Muscle of arm (tissue), 14 donors: ENCODE measurements at places on chromosomes 2 and 18. TPM values are rescaled to one million over a fixed set of nuclear protein-coding genes. Genes with fewer than 3 reads are reported as not detected.

DNA sequence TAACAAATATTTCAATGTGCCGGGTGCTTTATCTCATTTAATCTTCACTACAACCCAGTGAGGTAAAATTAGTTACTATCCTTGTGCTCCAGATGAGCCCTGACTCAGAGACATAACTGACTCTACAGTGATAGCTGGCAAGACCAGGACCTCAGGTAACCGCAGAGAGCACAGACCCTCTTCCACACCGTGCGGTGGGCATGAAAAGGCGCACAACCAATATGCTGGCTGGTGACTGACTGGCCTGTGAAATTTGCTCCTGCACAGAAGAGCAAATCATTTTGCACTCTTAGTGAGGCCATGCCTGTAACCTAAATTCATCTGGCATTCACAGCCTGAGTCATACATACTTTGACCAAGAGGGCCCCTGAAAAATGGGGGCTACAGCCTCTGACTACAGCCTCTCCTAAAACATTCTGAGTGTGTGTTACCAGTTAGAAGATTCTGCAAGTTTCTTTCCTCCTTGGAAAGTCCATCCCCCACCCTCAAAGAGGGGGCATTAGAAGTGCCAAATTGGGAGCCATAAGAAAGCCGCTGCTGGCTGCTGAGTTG lies 22.4 kb upstream of the MSGN1 start:
- DNase-seq, result no peak

DNA sequence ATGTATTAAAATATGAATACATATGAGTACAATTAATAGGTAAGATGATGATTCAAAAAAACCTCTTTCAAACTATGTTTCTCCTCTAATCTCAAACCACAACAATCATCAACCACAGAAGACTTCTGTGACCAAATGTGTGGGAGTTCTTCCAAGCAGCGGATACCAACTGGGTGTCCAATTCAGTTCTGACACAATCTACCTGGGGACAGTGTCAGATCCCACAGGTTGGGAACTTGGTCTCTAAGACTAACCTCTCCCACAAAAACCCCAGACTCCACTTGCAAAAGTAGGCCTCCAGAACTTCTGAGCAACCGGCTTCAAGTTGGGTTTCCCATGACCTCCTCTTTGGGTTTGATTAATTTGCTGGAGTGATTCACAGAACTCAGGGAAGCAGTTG lies 26.9 kb downstream of the FASTKD1 start:
- DNase-seq, result no peak

- no peak for DNase-seq
Observed at GRCh38 chr2:36423619-36424120, 68.1 kb downstream of the CRIM1 start.

The HRH4 gene
- polyA plus RNA-seq, result not detected

The CROCC2 gene
- polyA plus RNA-seq, result 0.30 TPM

GRCh38 chr2:10281891-10282290 lies 20.8 kb upstream of the HPCAL1 start:
- no peak for DNase-seq

The FBXO36 gene
- 2.5 TPM for polyA plus RNA-seq

The CDK5R2 gene
- polyA plus RNA-seq, result 0.07 TPM

GRCh38 chr18:28050545-28050944 lies 126.4 kb downstream of the CDH2 start:
- no peak for DNase-seq

GRCh38 chr18:50796495-50796894 lies 23.3 kb downstream of the MRO start:
- no peak for DNase-seq

The SMARCAL1 gene
- 30.0 TPM for polyA plus RNA-seq

The PRSS56 gene
- polyA plus RNA-seq, result 1.0 TPM

GRCh38 chr2:64914247-64914646 lies 75.0 kb upstream of the SLC1A4 start:
- no peak for DNase-seq

DNA sequence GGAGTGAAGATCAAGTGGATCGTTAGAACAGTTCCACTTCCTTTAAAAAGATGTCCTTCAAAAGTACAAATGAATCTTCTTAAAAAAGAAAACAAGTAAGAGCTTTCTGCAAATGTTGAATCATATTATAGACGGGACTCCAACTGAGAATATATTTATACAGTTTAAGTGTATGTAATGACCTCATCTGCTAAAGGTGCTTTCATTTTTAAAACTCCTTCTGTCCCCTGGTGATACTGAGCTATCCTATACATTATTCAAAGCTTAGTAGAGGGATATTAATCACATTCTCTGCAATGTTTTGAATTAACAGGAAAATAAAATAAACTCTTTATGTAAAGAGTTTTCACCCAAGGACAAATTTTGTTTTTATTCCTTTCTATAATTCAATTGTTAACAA lies 420.7 kb upstream of the SLC8A1 start:
- no peak for DNase-seq
